WTC11 (cell line): ENCODE measurements at places on chromosomes 5 and 9.

GRCh38 chr9:128580731-128581130 is 28.3 kb downstream of the SPTAN1 start:
- no peak overlapping the region for H3K27ac ChIP-seq
- H3K36me3 ChIP-seq, result peaks cover 94% of the 10 kb centered on the region
- H3K4me1 ChIP-seq, result no peaks in the 10 kb centered on the region
- no peaks in the 10 kb centered on the region for H3K27me3 ChIP-seq
- no peak overlapping the region for H3K4me3 ChIP-seq

- H3K27ac ChIP-seq, result no peak overlapping the region
- H3K36me3 ChIP-seq, result no peaks in the 10 kb centered on the region
- no peaks in the 10 kb centered on the region for H3K27me3 ChIP-seq
- H3K4me3 ChIP-seq, result no peak overlapping the region
- H3K4me1 ChIP-seq, result peaks cover 26% of the 10 kb centered on the region
Observed at GRCh38 chr5:178453224-178453623, 137.0 kb downstream of the COL23A1 start.

DNA sequence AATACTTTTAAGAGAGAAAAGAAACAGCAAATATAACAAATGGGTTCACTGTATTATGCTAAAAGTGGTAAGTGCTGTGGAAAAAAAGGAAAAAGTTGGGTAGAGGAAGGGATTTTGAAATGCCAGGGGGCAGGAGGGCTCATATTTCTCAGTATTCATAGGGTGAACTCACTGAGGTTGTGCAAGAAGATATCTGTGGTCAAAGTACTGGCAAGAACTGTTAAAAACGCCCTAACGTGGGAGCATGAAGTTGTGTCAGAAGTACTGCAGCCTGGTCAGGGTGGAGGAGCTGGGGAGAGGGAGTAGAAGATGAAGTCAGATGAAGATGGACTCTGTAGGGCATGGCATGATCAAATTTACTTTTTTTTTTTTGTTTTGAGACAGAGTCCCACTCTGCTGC is 31.2 kb upstream of the SLC28A3 start:
- H3K36me3 ChIP-seq, result no peaks in the 10 kb centered on the region
- no peak overlapping the region for H3K27ac ChIP-seq
- no peak overlapping the region for H3K4me3 ChIP-seq
- peaks cover 12% of the 10 kb centered on the region for H3K4me1 ChIP-seq

DNA sequence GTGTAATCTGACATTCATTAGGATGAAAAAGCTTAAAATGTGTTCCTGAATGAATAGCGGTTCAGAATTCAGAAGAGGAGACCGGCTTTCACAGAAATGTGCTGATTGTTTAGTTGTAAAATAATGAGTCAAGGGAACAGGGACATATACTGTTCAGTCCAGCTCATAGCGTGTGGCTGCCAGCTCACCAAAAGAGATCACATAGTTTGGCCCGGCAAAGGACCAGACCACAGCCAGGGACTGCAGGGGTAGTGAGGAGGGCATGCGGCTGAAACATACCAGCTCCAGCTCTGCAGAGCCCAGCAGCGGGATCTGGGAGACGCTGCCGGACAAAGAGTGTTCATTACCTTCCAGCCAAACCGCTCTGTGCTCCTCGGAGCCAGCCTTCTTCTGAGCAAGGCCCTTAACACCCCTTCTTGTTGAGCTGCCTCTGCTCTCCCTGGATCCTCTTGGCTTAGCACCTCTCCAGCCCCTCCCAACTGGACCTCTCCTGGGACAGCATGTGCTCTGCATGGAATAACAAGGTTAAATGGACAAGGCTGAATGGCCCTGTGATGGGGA is 116.8 kb upstream of the CNTLN start:
- H3K4me1 ChIP-seq, result peaks cover 10% of the 10 kb centered on the region
- H3K4me3 ChIP-seq, result no peak overlapping the region

GRCh38 chr5:52864371-52864770 is 76.7 kb downstream of the ITGA1 start:
- H3K27ac ChIP-seq, result no peak overlapping the region
- no peak for DNase-seq
- H3K4me3 ChIP-seq, result no peak overlapping the region
- H3K36me3 ChIP-seq, result no peaks in the 10 kb centered on the region

DNA sequence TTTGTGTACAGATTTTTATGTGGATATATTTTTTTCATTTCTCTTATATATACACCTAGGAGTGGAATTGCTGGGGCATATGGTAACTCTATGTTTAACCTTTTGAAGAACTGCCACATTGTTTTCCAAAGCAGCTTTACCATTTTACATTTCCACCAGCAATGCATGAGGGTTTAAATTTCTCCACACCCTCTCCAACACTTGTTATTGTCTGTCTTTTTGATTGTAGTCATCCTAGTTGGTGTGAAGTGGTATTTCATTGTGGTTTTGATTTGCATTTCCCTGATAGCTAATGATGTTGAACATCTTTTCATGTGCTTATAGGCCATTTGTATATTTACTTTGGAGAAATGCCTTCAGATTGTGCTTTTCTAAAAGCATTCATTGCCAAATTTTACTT is 39.1 kb downstream of the YTHDC2 start:
- no peak overlapping the region for H3K4me3 ChIP-seq
- no peaks in the 10 kb centered on the region for H3K27me3 ChIP-seq
- H3K36me3 ChIP-seq, result peaks cover 25% of the 10 kb centered on the region
- no peak for DNase-seq
- peaks cover 5% of the 10 kb centered on the region; the same call in 1 of the 2 replicates for H3K4me1 ChIP-seq

- H3K4me3 ChIP-seq, result no peak overlapping the region
- H3K27me3 ChIP-seq, result peaks cover 51% of the 10 kb centered on the region
- no peaks in the 10 kb centered on the region for H3K36me3 ChIP-seq
- no peak for DNase-seq
Observed at GRCh38 chr5:90297045-90297764, 112.4 kb downstream of the CETN3 start.

- H3K27ac ChIP-seq, result no peak overlapping the region
- H3K4me1 ChIP-seq, result 0 out of 2 replicates have a peak, but pooled peaks cover 2% of the 10 kb centered on the region
- H3K27me3 ChIP-seq, result no peaks in the 10 kb centered on the region; the same call in 1 of the 2 replicates
- H3K36me3 ChIP-seq, result no peaks in the 10 kb centered on the region
Observed at GRCh38 chr9:98326459-98327248, 71.2 kb upstream of the TBC1D2 start.

DNA sequence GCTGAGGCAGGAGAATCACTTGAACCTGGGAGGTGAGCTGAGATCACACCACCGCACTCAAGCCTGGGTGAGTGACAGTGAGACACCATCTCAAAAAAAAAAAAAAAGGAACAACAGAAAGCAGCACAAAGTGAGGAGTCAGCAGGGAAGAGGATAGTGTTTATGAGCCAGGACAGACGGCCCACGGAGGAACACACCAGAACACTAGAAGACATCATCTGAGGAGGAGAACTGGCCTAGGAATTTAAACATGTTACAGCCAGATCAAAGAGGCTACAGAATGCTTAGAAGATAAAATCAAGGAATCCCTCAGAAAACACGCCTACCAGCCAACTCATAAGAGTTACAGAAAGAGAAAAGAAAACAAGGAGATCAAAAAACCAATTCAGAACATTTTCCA is 12.2 kb downstream of the UBAC1 start:
- DNase-seq, result no peak
- no peak overlapping the region for H3K4me3 ChIP-seq
- no peaks in the 10 kb centered on the region for H3K4me1 ChIP-seq
- H3K36me3 ChIP-seq, result peaks cover 53% of the 10 kb centered on the region
- no peaks in the 10 kb centered on the region for H3K27me3 ChIP-seq

GRCh38 chr9:98523231-98523901 is 185.4 kb downstream of the GABBR2 start:
- peaks cover 3% of the 10 kb centered on the region; the same call in 1 of the 2 replicates for H3K4me1 ChIP-seq
- H3K4me3 ChIP-seq, result no peak overlapping the region
- H3K36me3 ChIP-seq, result no peaks in the 10 kb centered on the region

DNA sequence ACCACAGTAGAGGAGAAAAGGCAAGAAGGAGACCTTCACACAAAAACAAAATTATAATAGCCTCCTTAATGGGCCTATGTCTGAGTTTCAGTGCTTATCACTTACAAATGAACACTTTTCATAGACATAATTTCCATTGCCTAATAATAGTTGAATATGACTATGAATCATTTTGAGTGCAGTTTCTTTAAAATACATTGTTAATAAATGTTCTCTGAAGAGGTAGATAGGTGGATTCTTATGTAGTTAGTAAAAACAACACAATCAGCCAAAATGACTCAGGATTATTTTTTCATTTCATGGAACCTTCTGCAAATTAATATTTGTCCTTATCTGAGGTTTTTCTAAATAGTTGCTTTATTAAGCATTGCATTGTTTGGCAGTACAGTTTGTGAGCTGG is 45.6 kb downstream of the DAPK1 start:
- DNase-seq, result no peak
- H3K4me3 ChIP-seq, result no peak overlapping the region
- no peaks in the 10 kb centered on the region for H3K27me3 ChIP-seq
- 0 out of 2 replicates have a peak overlapping the region, but pooled peaks have one; percentile 57 for H3K27ac ChIP-seq
- H3K36me3 ChIP-seq, result peaks cover 20% of the 10 kb centered on the region

GRCh38 chr5:95460665-95461064 is 69.5 kb downstream of the FAM81B start:
- H3K36me3 ChIP-seq, result peaks cover 7% of the 10 kb centered on the region
- no peak overlapping the region for H3K4me3 ChIP-seq
- no peak for DNase-seq
- peaks cover 3% of the 10 kb centered on the region; the same call in 1 of the 2 replicates for H3K4me1 ChIP-seq

- H3K4me1 ChIP-seq, result peaks cover 6% of the 10 kb centered on the region; the same call in 1 of the 2 replicates
- H3K27ac ChIP-seq, result no peak overlapping the region
- no peaks in the 10 kb centered on the region for H3K36me3 ChIP-seq
- H3K4me3 ChIP-seq, result no peak overlapping the region
Observed at GRCh38 chr9:114694146-114694545, 12.2 kb upstream of the TEX48 start.

GRCh38 chr5:168159425-168159824 is 132.0 kb upstream of the WWC1 start:
- H3K27me3 ChIP-seq, result no peaks in the 10 kb centered on the region
- no peak overlapping the region for H3K4me3 ChIP-seq
- H3K27ac ChIP-seq, result no peak overlapping the region

GRCh38 chr5:448061-448765 is 5.2 kb downstream of the EXOC3 start:
- peaks cover 7% of the 10 kb centered on the region for H3K4me1 ChIP-seq
- H3K27ac ChIP-seq, result no peak overlapping the region
- DNase-seq, result peak; percentile 12
- no peak overlapping the region for H3K4me3 ChIP-seq
- no peaks in the 10 kb centered on the region for H3K27me3 ChIP-seq
- H3K36me3 ChIP-seq, result peaks cover 66% of the 10 kb centered on the region

- H3K27ac ChIP-seq, result no peak overlapping the region
- H3K4me3 ChIP-seq, result no peak overlapping the region
- no peaks in the 10 kb centered on the region for H3K27me3 ChIP-seq
Observed at GRCh38 chr5:133456933-133457402, 155.4 kb downstream of the FSTL4 start.

DNA sequence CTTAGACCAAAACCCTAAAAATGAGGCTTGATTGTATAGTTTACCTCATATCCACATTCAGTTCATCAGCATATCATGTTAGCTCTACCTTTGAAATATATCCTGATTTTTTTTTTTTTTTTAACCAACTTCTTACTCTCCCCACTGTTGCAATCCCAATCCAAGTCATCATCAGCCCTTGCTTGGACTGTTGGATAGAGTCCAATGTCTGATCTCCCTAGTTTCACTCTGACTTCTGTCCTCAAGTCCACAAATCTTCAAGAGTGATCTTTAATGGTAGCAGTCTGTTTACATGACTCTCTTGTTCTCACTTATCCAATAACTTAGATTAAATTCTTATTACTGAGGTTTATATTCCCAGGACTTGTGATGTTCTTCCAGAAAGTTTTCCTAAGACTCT is 30.8 kb downstream of the NAA35 start:
- H3K27me3 ChIP-seq, result no peaks in the 10 kb centered on the region
- H3K4me1 ChIP-seq, result no peaks in the 10 kb centered on the region
- H3K36me3 ChIP-seq, result peaks cover 41% of the 10 kb centered on the region

DNA sequence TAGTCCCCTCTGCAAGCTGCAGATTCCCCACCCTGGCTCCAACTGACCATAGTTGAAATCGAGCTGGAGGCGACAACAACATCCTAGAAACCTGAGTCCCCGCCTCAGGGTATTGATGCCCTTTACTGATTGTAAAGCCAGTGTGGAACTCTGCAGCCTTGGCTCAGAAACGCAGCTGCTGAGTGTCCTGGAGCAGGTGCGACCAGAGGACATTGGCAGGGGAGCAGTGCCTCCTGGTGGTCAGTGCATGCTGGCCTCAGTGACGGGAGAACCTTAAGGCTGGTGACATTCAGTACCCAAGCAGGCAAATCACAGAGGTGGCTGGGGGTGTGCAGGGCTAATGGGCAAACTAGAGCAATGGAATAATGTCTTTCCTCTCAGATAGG is 20.4 kb upstream of the ZNF354B start:
- peak overlapping the region; percentile 66 for H3K4me3 ChIP-seq
- H3K27ac ChIP-seq, result no peak overlapping the region
- H3K4me1 ChIP-seq, result peaks cover 6% of the 10 kb centered on the region
- no peaks in the 10 kb centered on the region for H3K36me3 ChIP-seq
- no peaks in the 10 kb centered on the region; the same call in 1 of the 2 replicates for H3K27me3 ChIP-seq

DNA sequence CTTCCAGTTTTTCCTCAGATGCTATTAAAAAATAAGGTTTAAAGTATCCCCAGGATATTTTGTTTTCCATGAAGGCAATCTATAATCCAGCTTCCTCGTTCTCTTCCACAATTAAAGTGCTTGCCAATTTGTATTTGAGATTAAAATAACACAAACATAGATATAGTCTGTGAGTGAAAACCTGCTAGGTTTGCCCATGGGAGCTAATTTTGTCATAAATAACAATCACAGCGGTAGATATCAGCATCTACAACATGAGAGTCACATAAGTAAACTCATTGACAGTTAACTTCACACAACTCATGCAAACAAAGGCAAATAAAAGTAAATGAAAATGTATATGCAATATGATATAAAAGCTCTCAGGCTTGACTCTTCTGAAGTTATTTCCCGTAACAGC is 29.2 kb upstream of the RASGRF2 start:
- DNase-seq, result no peak
- H3K4me3 ChIP-seq, result no peak overlapping the region
- H3K4me1 ChIP-seq, result no peaks in the 10 kb centered on the region; the same call in 1 of the 2 replicates
- no peaks in the 10 kb centered on the region for H3K36me3 ChIP-seq
- H3K27ac ChIP-seq, result no peak overlapping the region

- no peak for DNase-seq
- H3K4me1 ChIP-seq, result peaks cover 45% of the 10 kb centered on the region
- H3K27me3 ChIP-seq, result no peaks in the 10 kb centered on the region
- no peaks in the 10 kb centered on the region for H3K36me3 ChIP-seq
- H3K27ac ChIP-seq, result peak overlapping the region; percentile 64
Observed at GRCh38 chr5:107619781-107620180, 51.0 kb downstream of the EFNA5 start.

GRCh38 chr9:20925256-20926045 is 106.0 kb downstream of the HACD4 start:
- no peak overlapping the region for H3K27ac ChIP-seq
- peaks cover 5% of the 10 kb centered on the region for H3K4me1 ChIP-seq
- 0 out of 2 replicates have a peak, but pooled peaks cover 3% of the 10 kb centered on the region for H3K36me3 ChIP-seq

- H3K4me3 ChIP-seq, result no peak overlapping the region
- H3K36me3 ChIP-seq, result no peaks in the 10 kb centered on the region
- H3K27ac ChIP-seq, result no peak overlapping the region
- H3K27me3 ChIP-seq, result no peaks in the 10 kb centered on the region; the same call in 1 of the 2 replicates
- peaks cover 6% of the 10 kb centered on the region for H3K4me1 ChIP-seq
Observed at GRCh38 chr5:52922384-52922783, 66.8 kb upstream of the ITGA2 start.
